AG09309 (cell line): ENCODE measurements at places on chromosomes 11 and 22.

DNA sequence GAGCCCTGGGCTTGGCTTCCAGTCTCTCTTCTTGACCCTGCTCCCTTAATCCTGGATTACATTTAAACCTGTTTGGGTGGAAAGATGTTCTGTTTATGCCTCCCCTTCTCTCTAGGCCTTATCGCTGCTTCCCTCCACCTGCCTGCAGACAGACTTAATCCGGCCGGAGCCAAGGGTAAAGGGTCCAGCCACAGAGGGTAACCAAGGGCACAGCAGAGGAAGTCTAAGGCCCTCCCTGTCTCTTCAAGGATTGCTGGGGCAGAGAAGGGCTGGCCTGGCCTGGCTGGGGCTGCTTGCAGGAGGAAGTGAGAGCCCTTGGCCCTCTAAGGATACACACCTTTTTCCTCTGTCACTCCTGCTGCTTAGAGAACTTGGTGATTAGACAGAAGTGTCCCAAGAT is 2.1 kb downstream of the GAL3ST3 start:
- DNase-seq: no peak

GRCh38 chr22:26547426-26547825 is 35.2 kb upstream of the TFIP11 start:
- no peak for DNase-seq

DNA sequence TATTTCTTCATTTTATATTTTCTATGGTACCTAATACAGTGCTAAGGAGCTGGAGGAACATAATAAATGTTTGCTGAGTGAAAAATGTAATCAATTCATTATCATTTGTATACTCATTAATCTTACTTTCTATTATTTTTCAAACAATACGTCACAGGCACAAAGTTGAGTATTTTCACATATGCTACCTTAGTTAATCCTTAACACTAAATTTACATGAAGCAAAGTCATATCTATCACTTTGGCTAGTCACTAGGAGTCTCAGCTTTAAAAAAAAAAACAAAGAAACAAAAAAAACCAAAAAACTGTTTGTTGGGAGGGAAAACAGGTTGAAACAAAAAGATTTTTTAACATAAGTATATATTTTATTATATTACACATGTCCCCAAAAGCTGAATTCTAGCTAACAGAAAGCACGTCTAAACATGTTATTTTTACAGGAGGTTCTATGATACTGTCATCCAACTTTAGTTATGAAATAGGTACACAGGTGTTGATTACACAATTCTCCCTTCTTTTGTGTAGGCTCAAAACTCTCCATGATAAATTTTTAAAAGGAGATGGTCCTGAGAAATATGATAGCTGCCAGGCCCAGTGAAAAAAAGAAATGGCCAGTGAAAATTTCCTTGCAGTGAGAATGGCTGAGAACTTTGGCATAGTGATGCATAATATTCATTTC is 14.3 kb downstream of the HPS5 start:
- no peak for DNase-seq

DNA sequence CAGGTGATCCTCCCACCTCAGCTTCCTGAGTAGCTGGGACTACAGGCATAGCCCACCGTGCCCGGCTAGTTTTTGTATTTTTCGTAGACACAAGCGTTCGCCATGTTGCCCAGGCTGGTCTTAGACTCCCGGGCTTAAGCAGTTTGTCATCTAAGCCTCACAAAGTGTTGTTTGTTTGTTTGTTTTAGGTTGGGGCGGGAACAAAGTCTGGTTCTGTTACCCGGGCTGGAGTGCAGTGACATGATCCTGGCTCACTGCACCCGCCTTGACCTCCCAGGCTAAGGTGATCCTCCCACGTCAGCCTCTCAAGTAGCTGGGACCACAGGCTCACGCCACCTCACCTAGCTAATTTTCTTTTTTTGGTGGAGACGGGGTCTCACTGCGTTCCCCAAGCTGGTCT is 12.6 kb downstream of the IRF7 start:
- DNase-seq: no peak

DNA sequence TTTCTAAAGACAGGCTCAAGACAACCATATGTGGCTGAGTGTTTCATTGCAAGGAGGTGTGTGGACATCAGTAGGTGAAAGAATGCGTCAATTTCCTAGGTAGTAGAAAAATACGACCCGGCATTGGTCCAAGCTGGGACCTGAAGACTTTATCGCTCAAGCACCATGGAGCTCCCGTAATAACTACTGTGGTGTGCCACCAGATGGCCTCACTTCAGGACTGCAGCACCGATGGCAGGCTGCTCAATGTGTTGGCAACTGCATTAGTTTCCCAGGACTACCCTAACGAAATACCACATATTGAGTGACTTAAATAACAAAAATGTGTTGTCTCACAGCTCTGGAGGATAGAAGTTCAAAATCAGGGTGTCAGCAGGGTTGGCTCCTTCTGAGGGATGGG is 72.4 kb upstream of the FAT3 start:
- DNase-seq: no peak

DNA sequence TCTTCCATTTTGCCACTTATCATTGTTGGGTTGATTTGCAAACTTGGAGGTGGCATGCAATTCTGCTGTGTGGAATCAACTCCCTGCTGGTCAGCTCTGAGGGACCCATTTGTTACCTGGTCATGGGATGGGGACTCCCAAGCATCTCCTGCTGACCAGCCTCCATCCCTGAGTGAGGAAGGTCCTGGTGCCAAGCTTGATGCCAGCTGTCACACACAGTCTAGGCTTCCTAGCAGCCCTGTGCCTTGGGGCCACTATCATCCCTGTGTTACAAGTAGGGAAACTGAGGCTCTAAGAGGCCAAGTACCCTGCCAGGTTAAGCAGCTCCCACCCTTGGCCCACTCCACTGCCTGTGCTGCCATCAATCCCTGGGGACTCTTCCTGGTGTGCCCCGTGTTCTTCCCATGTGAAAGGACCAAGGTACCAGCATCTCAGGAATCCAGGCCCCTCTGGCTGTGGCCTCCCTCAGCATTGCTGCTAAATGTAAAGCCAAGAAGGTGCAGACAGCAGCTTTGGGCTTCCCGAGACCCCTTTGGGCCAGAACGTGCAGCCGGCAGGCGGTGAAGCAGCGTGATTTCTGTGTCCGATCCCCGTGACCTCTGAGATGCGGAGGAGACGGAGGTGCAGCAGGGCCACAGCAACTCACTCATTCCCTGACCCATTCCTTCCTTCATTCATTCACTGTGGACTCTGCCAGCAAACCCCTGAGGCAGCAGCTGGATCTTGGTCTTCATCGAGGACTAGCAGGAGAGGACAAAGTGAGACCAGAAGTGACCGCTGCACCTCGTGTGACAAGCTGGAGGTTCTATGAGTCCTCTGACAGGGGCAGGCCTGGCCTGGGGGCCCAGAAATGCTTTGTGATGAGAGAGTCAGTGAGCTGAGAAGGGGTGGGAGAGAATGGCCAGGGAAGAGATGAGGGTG is 49.7 kb downstream of the MYEOV start:
- DNase-seq: no peak

GRCh38 chr11:110059706-110060463 is 33.3 kb upstream of the ZC3H12C start:
- peak; percentile 23 for DNase-seq

- no peak for DNase-seq
Observed at GRCh38 chr22:39177791-39178190, 25.3 kb upstream of the CBX7 start.

- no peak for DNase-seq
Observed at GRCh38 chr11:88103337-88104206, 71.7 kb downstream of the RAB38 start.

DNA sequence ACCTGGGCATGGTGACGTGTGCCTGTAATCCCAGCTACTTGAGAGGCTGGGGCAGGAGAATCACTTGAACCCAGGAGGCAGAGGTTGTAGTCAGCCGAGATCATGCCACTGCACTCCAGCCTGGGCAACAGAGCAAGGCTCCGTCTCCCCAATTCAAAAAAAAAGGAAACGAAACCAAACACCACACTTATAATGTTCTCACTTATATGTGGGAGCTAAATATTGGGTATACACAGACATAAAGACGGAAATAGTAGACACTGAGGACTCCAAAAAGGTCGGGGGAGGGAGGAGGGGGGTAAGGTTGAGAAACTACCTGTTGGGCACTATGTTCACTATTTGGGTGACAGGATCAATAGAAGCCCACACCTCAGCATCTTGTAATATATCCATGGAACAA is 94.3 kb downstream of the GAB2 start:
- no peak for DNase-seq

DNA sequence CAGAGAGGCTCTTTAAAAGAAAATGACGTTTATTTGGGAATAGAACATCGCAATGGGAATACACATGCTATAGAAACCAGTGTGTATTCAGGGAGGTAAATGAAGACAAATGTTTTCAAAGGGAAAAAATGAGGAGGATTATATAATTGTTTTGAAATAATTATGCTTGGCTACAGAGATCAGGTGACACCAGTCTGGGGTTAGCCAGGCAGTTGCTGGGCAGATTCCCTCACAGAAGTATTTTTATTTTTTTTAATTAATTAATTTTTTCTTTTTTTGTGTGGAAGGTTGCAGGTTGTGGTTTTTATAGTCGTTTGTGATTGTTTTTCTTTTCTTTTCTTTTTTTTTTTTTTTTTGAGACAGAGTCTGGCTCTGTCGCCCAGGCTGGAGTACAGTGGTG is 5.6 kb upstream of the STARD10 start:
- DNase-seq: no peak

GRCh38 chr11:2213384-2213842 is 41.8 kb upstream of the TH start:
- DNase-seq: no peak

GRCh38 chr22:31308181-31308580 is 15.9 kb upstream of the PIK3IP1 start:
- DNase-seq: no peak

DNA sequence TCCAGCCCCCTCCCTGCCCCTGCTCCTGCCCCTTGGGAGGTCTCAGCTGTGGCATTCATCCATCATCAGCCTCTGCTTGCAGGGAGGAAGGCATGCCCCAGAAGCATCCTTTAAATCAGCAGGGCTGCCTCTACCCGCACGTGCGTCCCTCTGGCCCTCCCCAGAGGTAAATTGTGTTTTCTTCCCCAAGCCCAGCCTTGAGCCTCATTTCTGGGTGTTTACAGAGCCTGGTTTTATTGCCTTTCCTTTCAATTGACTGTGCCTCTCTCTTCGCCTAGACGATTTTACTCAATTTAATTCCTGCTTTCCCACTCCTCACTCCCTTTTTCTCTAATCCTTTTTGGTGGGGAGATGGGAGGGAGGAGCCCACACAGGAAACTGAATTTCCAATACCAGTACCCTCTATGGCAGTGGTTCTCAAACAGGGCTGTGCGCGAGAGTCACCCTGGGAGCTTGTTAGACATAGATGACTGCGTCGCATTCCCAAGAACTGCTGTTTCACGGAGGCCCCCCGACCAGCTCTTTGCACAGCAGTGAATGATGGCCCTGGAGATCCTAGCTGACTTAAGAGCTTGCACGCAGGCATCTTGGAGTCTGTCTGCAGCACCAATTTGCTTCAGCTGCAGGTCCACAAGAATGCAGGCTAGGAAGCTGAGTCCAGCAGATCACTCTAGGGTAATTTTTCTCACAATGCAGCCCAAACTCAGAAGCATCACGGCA is 15.1 kb upstream of the OAF start:
- DNase-seq: no peak
